ENCODE measurements at places on chromosomes 13 and 19. TPM values are rescaled to one million over a fixed set of nuclear protein-coding genes. Genes with fewer than 3 reads are reported as not detected.

DNA sequence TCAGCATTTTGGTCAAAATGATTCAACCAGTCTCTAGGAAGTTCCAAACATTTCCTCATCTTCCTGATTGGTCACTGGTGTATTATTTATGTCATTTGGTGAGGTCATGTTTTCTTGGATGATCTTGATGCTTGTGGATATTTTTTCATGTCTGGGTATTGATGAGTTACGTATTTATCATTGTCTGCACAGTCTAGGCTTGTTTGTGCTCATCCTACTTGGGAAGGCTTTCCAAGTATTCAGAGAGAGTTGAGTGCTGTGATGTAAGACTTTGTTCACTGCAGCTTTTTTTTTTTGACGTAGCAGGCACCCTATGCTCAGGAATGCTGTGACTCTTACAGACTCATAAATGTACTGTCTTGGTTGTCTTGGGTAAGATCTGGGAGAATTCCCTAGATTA is 509.5 kb downstream of the SLITRK1 start:
- no peak for DNase-seq

- DNase-seq = no peak
These were observed 1.1 kb downstream of the ARGLU1 start for GRCh38 chr13:106566641-106567473.

THSD1 gene
- 40.4 TPM for polyA plus RNA-seq

ZNF560 gene
- polyA plus RNA-seq = 0.26 TPM

NFIX gene
- polyA plus RNA-seq = 83.6 TPM

DNA sequence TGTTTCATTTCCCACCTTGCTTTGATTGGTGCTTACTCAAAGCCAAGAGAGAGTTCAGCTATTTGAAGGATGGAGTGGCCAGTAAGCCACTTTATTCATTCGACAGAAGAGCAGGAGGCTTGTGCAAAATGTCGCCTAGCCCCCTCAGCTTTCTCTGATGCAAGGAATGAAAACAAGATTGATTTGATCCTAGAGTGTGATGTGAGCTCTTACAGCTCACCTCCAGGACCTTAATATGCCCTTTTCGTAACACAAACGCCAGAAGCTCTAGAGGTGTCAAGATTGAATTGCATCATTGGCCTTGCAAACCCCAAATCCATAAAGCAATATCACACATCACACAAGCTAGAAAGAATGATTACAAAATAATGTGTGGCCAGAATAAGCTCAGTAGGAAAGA is 36.4 kb downstream of the TEX29 start:
- DNase-seq = no peak

- no peak for DNase-seq
These were observed 1.6 kb upstream of the KMT2B start for GRCh38 chr19:35715981-35716800.

DNA sequence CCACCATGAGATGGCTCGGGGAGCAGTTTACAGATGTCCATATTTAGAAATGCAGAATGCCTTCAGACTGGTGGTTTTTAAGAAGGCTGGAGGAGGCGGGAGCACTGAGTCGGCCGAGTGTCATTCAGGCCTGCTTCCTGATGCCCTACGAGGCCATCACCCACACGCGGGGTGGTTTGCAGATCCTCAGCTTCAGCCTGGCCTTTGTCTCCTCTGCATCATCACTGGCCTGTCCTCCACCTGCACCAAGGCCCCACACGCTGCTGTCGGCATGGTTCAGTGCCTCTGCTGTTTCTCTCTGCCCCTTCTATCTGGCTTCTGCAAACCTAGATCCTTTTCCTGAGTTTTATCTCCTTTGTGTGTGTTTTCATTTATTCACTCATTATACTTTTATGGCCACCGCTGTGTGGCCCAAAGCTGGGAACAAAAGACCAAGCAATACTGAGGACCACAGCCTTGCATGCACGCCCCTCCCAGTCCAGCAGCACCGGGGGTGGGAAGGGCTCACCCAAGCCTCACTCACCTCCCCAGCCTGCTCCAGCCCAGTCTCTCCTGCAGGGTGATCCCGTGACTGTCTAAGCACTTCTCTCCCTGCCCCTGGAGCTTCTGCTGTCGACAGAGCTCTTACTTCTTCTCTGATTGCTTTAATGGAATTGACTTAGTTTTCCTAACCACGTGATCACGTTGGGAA is 240.8 kb downstream of the TEX29 start:
- no peak for DNase-seq

CHAMP1 gene
- polyA plus RNA-seq = 24.2 TPM

CTXN1 gene
- polyA plus RNA-seq = 22.3 TPM

GRCh38 chr19:53881482-53882390 is at the start of gene PRKCG:
Gene PRKCG (plus strand): TSS chr19:53882197. CDS start chr19:53882495, 298 bp downstream.
- DNase-seq = no peak

Data from right lung (tissue), 10 donors.